ENCODE measurements at places on chromosomes 3 and 15.

DNA sequence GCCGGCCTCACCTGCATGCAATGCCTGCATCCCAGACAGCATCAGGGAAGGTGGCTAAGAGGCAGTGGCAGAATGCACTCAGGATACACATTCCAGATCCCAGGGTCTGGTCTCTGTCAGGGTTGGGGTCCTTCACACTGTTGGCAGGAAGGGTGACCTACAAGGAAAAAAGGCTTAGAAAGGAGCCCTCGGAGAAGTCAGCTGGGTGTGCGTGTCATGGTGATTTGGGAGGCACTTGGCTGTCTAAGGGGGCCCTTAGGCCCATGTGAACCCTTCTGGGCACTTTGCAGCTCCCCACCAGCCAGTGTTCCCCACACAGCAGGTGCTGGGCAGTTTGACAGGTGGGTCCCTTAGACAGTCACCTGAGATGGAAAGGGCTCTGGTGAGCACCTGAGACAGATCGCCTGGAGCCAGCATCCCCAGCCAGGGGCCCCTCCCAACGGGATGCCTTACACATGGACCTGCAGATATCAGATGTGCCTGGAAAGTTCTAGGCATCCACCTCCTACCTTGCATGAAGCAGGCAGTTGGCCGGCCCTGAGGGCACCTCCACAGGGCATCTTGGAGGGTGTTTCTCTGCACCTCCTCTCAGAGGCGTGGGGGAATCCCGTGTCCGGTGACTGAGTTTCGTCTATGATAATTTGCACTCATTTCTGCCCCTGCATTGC, 131.6 kb downstream of the LRRK1 start:
- no peak for DNase-seq

DNA sequence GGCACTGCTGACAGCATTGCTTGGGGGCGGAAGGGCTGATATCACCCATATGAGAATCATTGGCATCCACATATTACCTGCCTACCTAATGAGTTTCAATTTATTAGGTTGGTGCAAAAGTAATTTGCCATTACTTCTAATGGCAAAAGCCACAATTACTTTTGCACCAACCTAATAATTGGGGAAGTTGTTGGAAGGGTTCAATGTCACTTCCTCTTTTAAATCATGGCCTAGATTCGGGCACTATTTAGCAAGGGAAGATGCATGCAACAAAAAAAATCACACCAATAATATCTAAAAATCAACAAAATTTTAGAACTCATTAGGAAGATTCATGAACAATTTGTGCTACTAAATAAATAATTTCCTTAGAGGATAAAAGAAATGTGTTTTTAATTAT, 56.0 kb upstream of the AGTR1 start:
- no peak for DNase-seq

DNA sequence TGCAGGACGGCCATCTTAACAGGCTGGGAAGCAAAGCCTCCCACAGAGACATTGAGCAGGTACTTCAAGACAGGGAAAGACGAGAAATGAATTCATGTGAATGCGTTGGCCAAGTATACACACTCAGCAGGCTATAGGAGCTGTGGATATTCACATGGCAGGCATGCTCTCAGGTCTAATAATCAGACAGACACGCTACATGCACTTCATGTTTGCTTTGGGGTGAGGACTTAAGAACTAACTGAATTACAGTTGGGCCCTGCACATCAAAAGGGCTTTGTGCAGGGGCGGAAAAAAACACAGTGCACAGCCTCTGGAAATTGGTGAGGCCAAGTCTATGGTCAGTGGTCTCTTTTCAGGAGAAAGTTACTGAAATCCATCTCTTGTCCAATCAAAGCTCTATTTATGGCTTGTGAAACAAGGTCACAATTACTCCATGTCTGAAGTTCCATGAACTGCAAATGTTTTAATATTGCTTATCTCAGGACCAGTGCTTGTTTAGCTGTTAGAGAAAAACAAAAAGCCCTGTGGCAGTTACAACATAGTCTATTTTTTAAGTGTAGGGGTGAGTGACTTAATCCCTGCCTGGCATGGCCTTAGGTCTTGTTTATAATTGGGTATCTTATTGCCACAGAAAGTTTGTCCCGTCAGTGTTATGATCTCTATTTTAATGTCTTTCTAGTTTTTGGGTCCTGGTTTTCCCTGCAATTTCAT, 100.6 kb upstream of the GOLGA6L6 start:
- no peak for DNase-seq

DNA sequence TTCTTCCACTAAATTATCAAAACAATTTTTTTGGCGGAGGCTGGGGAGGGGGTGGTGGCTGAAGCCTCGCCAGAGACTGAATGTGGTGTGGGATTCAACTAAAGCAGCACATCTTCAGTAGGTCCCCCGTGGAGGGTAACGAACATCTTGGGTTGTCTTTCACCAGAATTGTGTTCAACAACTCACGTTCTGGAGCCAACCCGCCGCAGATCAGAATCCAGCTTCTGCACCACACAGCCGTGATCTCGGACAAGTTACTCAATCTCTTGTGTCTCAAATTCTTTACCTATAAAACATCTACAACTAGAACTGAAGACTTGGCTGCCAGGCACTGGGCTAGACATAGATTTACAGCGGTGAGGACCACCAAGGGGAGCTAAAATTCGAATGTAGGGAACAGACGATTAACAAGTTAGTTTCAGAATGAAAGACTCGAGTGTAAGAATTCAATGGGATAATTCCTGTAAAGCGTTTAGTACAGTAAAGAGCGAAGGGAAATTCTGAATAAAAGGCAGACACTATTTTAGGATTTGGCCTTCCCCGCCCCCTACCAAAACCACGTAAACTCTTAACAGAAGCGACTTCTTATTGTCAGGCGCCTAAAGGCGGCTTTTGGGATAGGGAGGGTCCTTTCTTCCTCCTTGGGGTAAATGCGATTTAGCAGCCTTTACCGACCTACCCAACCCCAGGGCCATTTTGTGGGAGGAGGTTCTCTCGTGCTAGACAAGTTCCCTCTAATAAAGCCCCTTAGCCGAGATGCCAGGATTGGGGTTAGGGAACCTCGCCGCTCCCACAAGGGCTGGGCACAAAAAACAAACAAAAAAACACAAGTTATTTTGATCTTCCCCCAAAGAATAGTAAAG, 697 bp upstream of the RAB5A start:
- DNase-seq: no peak

DNA sequence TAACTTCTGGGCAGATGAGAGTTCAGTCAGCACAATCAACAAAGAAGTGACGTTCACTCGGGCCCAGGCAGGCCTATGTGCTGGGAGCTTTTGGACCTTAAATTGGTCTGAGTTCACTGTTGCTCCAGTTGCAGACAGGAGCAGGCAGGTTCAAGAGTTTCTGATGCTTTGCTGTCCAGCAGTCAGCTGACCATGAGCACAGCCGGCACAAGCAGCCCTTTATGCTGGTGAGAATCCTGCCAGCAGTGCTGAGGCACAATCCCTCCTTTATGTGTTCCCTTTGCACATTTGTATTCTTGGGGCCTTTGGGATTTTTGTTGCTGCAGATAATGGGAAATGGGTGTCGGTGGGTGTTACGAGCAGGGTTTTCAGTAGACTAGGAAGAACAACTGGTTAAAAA, 81.2 kb upstream of the GOLGA8J start:
- DNase-seq: no peak

GRCh38 chr3:7160689-7161088, 299.8 kb downstream of the GRM7 start:
- no peak for DNase-seq

- DNase-seq: no peak
Measured at GRCh38 chr3:147368561-147369221, 37.7 kb downstream of the ZIC4 start.

Data from hematopoietic multipotent progenitor cell treated with erythropoietin and hydrocortisone succinate and interleukin-3 and kit ligand, for 17 days (in vitro differentiated cells).